Right atrium auricular region (tissue), 2 donors: ENCODE measurements at places on chromosomes 11 and 22. TPM values are rescaled to one million over a fixed set of nuclear protein-coding genes. Genes with fewer than 3 reads are reported as not detected.
A peak's percentile ranks its signal among the peaks of the same experiment; 100 is the strongest.

DNA sequence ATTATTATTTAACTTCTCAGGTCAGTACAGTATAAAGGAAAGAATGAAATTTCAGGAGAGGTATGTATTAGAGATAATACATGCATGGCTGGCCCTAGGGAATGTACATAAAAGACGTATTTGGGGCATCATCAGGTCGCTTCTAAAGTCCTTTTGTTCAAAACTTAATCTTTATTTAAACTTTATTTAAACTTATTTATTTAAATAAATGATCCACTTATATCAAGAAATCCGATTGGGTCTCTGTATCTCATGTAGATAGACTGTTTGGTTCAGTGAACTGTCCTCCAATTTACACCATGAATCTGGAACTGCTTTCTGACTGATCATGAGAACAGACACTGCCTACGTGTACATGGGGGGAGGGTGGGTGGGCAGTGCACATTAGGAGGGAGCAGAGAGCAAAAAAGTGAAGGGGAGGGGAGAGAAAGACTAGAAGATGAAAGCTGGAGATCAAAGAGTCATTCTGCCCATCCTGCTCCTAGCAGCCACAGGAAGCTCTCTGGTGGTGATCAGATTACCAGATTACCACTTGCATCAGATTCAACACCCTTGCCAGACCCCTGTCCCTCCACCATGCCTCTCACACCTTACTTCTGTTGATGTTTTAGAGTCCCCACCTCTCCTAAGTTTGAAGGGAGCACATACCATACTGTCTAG lies 92.1 kb upstream of the MTMR2 start:
- no peak for DNase-seq

GRCh38 chr11:57217053-57217452 lies 20.0 kb downstream of the APLNR start:
- DNase-seq: no peak

DNA sequence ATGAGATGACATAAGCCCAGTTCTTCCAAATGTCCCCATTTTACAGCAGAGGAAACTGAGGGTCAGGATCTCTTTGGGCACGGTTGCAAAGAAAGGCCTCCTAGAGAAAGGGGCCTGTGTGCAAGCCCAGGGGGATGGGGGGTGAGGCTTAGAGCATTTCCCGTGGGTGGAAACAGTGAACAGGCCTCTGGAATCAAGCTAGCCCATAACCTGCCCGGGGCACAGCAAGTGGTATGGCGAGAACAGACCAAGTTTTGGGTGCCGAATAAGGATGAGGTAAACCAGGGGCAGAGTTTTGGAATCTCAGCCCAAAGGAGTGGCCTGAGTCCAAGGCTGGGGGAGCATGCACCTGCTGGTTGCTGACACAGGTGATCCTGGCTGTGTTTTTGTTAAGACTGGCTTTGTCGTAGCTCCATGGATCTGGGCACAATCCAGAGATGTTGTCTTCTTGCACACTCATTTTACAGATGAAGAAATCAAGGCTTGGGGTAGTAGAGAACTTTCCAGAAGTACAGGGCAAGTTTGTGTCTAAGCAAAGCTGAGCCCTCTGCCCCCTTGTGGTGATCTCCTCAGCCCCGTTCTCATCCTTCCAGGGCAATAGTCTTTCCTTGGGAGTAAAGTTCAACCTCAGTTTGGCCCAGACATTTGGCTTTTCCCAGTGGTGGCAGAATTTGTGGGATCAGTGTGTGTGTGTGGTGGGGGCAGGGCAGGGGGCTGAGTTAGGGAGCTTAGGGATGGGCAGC lies 53.5 kb upstream of the MYEOV start:
- peak; percentile 21 for DNase-seq

DNA sequence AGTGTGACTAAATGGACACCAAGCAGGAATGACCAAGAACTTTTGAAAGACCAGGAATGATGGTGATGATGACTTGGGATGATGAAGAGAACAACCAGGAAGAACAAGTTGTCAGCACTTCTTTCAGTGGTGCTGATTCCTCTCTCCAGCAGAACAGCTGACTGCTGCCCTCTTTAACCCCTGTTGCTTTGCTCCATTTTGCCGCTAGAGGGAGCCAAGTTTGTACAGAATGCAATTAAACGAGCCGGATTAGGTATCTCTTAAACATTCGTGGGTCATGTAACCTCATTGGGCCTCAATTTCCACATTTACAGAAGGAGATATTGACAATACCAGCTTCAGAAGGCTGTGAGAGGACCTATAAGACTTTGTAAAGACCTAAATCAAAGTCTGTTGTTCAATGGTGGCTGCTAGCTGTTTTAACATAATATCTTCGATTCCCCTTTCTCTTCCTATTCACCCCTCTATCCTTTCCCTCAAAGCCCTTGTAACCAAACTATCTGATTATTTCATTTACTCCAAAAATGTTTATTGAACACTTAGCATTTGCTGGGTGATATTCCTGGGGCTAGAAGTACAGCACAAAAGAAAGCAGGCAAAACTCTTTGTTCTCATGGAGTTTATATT lies 1.9 kb downstream of the OR4S1 start:
- DNase-seq: peak; percentile 65

Gene ZNF280B
- total RNA-seq: 1.1 TPM
